ENCODE measurements at places on chromosomes 7 and 10.

- peak; percentile 64 for DNase-seq
These were observed at the start of gene NFKB2 for GRCh38 chr10:102395400-102396316. Gene NFKB2, plus strand, starts transcription at chr10:102395705. Its CDS starts 255 bp downstream, at chr10:102395960.

DNA sequence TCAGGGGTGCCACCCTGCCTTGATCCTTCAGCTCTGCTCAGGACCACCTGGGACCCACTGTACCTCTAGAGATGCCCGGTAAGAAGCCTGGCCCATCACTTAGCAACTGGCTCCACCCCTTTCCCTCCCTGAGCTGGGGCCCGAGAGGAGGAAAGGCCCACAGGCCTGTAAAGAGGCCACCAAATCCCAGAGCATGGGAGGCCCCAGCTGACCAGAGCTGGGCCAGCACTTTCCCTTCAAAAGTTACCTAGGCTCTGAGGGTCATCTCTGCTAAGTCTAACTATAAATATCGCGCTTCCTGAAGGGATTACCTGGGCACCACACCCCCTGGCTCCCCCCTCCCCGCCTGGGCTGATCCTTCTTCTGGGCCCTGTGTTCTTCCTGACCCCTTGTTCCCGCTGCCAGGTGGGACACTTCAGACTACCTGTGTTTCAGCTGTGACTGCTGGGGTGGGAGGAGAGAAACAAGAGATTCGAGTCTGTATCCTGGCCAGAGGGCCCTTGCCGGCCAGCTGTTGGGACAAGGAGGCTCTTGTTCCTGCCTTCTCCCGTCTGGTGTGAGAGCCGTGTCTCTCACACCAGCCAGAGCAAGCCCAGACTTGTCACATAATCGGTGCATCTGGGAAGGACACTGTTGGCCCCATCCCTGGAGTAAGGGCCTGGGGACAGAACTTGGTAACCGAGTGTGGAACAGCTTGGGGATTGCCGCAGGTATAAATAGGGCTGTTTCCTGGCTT is 22.8 kb upstream of the ANKRD2 start:
- DNase-seq = no peak

DNA sequence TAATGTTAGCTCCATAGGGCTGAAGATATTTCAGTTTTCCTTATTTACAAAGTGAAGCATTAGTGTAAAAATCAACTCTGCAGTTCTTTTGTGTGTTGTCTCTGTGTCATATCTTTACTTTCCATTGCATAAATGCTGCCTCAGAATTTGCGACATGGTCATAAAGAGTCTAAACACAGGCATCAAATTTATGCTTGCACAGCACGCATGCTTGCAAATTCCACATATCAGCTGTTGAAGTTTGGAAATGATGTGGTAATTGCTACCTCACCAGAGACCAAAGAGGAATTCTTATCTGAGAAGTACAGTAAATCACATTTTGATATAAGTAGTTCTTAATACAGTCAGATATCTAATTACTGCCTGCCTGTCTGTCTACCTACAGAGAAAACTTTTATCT is 348.2 kb upstream of the GRM3 start:
- DNase-seq = no peak

GRCh38 chr10:35577926-35578617 is 27.1 kb upstream of the GJD4 start:
- no peak for DNase-seq

- no peak for DNase-seq
These were observed 34.1 kb downstream of the WBP1L start for GRCh38 chr10:102777711-102778453.

DNA sequence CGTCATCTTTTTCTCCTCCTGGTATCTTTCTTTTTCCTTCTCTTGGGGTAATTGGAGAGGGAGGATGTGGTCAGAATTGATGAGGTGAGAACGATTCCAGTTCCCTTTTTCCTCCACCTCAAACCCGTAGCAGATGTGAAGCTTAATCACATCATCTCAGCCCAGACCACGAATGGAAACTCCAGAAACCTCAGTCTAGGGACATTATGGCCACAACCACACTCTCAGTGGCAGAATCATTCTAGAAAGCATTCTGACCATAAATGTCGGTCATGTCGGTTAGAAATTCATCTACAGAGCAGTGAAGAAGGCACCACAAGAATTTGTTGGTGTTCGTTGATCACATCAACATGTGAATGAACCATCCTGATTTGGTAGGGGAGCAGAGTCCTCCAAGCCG is 78.7 kb downstream of the GATA3 start:
- no peak for DNase-seq

GRCh38 chr10:128156999-128157755 is 31.0 kb upstream of the MKI67 start:
- no peak for DNase-seq

- DNase-seq = no peak
These were observed 50.9 kb upstream of the PDLIM1 start for GRCh38 chr10:95341716-95342130.

- no peak for DNase-seq
These were observed 55.0 kb downstream of the CCNY start for GRCh38 chr10:35391153-35391953.

DNA sequence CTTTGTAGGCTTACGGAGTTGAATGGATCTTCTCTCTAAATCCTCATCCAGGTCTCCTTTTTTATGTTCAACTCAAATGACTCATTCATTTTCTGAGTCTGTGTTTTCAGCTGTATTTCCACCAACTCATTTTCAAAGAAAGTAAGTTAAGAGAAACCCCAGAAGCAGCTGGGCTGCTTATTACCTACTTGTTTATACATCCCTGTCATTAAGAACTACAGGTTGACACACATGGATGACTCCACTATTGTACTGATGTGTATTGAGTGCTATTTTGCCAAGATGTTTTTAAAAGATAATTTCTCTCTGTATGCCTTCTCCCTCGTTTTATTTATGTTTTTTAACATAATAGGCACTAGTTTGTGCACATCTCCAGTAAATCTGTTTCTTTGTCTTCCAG is 41.9 kb downstream of the DGKI start:
- no peak for DNase-seq

Measured in AML-193 (cell line).